Mucosa of gallbladder (tissue), 1 donor: ENCODE measurements at places on chromosomes 16 and 17.

GRCh38 chr16:19033761-19034160, 33.7 kb upstream of the COQ7 start:
- no peak for DNase-seq

DNA sequence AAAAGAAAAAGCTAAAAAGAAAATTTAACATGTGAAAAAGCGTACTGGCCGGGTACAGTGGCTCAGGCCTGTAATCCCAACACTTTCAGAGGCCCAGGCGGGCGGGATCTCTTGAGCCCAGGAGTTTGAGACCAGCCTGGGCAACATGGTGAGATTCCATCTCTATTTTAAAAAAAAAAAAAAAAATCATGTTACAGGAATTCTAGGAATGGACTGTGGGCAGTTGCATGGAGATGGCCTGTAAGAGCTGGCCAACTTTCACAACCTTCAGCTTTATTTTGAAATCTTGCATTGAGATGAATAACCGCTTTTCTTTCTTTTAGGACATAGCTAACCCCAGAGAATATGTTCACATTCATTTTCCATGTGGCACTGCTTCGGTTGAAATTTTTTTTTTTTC, 8.2 kb upstream of the CIAO3 start:
- DNase-seq: no peak

DNA sequence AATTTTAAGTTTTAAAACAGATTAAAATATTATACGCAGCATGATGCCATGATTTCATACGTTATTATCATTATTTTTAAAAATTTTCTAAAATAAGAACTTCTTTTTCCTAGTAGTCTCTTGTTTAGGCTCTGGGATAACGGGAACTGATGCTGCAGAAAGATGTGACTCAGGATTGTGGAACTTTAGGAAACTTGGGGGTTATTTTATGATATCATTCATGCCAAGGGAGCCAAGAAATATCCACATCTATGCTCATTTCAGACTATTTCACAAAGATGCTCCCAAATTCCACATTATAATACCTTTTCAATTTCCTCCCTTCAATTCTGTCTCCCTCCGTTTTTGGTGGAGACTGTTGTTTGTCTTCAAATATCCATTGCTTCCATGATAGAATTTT, 236.4 kb downstream of the HS3ST3A1 start:
- no peak for DNase-seq

DNA sequence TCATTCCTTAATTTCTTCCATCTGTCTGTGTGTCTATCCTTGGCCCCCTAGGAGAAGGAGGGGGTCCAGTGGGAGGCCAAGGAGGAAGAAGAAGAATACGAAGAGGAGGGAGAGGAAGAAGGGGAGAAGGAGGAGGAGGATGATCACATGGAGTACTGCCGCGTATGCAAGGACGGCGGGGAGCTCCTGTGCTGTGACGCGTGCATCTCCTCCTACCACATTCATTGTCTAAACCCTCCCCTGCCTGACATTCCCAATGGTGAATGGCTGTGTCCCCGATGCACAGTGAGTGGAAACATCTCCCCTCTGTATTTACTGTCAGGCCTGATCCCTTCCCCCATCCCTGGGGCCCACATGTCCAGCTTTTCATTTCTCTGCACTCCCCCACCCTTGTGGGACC, 6.3 kb downstream of the CHD3 start:
- no peak for DNase-seq

DNA sequence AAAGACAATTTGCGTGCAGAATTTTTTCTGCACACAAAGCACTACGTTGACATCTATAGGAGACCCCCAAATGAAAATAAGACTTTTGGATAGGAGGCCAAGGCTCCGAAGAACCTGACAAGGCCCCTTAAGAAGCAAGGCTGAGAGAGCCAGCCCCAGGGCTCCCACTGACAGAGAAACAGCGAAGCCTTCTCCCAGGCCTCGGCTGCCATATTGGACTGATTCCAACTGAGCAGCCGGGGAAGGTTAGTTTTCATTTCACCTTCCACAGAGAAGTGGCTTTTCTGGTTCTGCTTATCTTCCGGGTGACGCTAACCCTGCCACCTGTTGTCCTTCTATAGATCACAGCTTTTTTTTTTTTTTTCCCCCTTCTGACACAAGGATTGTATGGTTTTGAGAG, 356.7 kb downstream of the SOX9 start:
- DNase-seq: peak; percentile 70

- no peak for DNase-seq
These were observed at the start of gene OR4D2 for GRCh38 chr17:58166682-58167081. Gene OR4D2 (plus strand): TSS chr17:58166982. CDS start chr17:58169656, 2,674 bp downstream.

- no peak for DNase-seq
These were observed 22.1 kb upstream of the C16orf74 start for GRCh38 chr16:85773044-85773443.

- DNase-seq: no peak
These were observed 15.4 kb downstream of the SRP68 start for GRCh38 chr17:76056882-76057281.

DNA sequence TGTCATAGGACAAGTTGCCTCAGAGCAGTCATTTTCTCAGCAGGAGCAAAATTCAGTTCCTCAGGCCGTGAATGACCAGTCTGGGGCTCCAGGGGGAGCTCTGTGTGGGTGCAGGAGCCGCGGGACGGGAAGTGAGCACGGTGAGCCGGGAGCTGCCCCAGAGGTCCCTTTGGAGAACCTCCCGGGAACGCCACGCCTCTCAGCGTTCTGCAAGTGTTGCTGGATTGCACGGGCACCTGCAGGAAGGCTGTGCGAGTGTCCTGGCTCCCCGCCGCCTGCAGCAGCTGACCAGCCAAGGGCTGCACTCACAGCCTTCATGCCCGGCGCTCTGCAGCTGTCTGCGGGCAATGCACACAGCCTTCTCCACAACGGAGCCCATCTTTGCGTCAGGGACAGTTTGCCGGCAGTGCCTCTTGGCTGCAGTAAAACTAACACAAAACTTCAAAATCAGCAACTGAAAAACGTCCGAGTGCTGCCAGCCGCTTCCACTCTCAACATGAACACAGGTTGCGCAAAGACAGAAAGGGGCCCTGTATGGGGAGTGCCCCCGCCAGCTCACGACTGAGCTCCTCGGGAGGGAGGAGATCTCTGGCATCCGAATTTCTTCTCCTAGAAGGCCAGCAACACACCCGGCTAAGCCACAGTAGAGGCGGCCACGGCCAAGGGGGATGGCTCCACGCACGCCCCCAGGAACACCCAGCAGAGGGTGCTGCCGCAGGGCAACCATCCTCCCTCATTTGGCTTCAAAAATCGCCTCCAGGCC, 16.0 kb downstream of the NDUFAF8 start:
- DNase-seq: peak; percentile 90

DNA sequence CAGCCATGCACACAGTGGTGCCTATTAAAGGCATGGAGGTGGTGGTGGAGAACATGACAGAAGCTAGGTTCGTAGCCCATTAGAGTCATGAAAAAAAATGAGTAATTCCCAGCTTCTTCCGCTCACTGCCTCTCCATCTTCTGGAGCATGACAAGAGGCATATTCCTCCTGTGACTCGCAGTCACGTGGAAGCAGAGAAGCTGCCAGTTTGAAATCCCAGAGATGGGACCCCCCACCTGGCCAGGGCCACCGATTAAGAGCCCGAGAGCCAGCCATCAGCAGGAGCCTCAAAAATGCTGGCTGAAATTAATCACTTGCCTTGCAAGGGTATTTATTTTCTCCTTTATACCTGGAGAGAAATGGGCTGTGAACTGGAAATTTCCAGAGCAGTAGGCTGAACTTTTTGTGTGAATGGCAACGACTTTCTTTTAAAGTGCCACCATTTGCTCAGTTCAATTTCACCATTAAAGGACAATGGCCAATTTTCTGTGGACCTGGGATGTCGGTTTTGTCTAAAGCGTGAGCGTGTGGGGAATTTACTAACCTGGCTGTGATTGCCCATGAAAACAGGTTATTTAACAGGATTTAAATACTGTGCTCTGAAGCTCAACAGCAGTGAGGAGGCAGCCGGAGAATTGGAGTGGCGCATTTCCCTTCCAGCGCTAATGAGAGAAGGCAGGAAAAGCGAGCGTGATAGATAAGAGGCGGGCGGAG, 189.7 kb upstream of the SDK2 start:
- no peak for DNase-seq

DNA sequence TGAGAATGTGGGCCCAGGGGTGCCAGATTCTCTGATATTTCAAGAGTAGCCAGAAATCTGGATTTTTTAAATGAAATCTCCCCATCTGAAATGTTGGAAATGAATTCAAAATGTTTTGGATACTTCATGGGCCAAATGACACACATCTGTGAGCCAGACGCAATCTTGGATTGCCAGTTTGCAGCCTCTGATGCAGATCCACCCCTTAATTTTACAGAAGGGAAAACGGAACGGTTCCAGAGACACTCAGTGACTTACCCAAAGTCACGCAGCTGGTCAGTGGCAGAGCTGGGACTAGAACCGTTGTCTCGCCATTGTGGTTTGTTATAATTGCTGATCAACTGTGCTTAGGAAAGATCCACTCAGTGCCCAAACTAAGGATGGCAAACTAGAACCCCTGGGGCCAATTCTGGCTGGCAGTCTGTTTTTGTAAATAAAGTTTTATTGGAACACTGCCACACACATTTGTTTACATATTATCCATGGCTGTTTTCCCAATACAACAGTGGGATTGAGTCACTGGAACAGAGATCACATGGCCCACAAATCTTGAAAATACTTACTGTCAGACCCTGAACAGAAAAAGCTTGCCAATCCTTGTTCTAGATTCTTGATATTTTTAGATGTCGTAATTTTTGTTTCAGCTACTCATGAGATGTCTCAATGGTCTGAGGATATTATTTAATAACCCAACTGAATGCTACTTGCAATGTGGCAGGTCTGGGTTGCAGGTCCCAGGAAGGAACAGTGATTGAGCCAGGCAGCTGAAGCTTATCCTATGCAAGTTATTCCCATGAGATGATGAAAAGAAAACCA, 143.8 kb downstream of the AXIN2 start:
- DNase-seq: no peak

- no peak for DNase-seq
These were observed 135.7 kb upstream of the XYLT1 start for GRCh38 chr16:17606460-17606859.

- DNase-seq: no peak
These were observed 62.9 kb downstream of the JPH3 start for GRCh38 chr16:87665193-87665592.

GRCh38 chr16:23391381-23392222, 61.4 kb downstream of the COG7 start:
- no peak for DNase-seq

DNA sequence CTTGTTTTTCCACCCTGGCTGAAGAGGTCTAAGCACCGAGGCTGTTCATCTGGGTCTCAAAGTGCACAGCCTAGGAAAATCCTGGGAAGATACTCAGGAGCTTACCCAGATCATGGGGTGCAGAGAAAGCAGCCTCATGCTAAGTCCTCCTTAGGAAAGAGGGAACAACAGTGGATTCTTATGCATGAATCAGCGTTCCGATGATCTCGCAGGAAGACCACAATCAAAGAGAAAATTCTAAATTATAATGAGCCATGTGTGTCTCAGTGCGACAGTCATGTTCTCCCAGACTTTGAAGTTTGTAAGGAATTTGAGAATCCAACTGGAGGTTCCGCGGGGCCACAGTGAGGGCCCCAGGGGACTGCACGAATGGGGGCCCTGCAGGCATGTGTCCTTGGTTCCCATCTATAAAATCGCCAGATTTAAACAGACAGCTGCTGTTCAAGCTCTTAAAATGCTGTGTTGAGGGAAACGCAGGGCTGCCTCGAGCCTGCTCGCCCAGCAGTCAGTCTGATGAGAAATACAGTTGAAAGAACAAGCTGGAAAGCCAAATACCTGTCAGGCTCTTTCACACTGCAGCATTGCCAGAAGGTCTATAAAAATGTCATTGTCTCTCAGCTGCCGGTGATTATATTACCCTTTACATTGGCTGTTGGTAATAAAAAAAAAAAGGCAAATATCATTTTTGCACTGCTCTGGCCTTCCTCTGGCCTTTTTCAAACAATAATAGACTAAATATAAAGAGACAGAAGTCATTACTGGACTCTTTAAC, 152.1 kb downstream of the PMP22 start:
- DNase-seq: no peak

DNA sequence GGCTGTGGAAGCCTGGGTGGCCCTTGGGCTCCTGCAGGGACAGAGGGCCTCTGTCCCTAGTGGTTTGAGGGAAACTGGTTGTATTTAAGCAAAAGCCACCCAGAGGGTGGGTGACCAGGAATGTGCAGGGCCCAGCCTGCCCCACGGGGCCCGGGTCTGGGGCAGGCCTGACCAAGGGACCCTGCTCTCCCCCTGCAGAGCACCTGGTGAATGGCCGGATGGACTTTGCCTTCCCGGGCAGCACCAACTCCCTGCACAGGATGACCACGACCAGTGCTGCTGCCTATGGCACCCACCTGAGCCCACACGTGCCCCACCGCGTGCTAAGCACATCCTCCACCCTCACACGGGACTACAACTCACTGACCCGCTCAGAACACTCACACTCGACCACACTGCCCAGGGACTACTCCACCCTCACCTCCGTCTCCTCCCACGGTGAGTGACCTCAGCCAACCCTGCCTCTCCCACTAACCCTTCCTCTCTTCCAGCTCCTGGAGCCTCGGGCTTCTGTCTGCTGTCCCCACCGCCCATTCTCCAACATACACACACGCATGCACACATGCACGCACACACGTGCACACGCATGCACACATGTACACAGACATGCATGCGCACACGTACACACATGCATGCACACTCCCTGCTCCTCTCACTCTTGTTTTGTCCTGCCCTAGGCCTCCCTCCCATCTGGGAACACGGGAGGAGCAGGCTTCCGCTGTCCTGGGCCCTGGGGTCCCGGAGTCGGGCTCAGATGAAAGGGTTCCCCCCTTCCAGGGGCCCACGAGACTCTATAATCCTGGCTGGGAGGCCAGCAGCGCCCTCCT, 10.4 kb downstream of the GALK1 start:
- no peak for DNase-seq

GRCh38 chr16:57623251-57624043, 5.0 kb upstream of the ADGRG1 start:
- DNase-seq: peak; percentile 58

GRCh38 chr17:43740541-43740940, 18.1 kb downstream of the SOST start:
- no peak for DNase-seq

- DNase-seq: no peak
These were observed 15.6 kb upstream of the ZFPM1 start for GRCh38 chr16:88437367-88437964.

DNA sequence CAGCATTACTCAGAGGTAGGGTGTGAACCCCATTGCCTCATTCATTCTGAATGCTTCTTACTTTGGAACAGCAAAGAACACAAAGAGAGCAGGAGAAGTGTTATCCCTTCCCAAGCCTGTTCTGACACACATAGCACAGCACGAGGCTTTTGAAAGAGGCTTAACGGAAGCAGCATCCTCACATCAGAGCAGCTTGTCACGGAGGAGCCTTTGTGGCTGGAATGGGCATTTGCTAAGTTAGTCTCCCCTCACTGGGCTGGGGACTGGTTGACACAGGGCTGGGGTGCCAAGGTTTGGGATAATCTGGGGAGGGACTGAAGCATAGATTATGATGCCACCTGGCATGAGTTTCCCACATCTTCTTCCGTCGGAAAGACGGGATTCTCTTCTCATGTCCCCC, 167.5 kb upstream of the DNAH9 start:
- no peak for DNase-seq

DNA sequence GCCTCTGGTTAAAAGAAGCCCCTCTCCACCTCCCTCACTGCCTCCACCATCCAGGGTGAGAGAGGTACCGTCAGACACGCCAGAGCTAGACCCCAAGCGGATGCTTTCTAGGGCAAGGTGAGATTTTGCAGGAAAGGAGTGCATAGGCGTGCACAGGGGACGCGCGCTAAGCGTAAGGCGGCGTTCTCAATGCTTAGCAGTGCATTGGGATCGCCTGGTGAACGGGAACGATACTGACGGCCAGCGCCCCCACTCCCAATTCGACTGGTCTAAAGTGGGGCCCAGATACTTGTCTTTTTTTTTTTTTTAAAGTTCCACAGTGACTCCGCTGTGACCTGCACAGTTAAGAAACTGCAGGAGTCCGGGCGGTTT, 57.9 kb upstream of the CREBBP start:
- DNase-seq: no peak
